Amygdala (tissue), 56 donors: ENCODE measurements at places on chromosomes 5 and 9.
A peak's percentile ranks its signal among the peaks of the same experiment; 100 is the strongest.

DNA sequence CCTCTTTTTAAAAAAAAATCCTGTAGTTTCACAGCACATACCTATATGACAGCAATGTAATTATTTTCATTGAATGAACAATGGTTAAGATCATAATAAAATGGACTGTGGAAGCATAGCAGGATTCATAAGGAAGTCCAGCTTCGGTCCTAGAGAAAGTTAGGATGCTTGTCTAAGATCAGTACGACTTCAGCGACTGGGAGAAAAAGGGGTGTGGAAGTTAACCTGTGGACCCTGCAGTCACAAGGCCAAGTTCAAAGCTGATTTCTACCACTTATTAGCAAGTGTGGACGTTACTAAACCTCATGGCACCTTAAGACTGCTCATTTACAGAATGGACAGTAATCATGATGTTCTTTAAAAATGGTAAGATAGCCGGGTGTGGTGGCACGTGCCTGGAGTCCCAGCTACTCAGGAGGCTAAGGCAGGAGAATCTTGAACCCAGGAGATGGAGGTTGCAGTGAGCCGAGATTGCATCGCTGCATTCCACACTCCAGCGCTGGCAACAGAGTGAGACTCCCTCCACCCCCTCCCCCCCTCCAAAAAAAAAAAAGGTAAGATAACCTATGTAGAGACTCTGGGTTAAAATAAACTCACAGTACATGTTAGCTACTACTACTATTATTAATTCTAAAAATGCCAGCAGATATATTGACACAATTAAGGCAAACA is 71.6 kb upstream of the PCA3 start:
- DNase-seq: no peak

GRCh38 chr5:81896764-81897163 is 75.1 kb upstream of the ATG10 start:
- no peak for DNase-seq

DNA sequence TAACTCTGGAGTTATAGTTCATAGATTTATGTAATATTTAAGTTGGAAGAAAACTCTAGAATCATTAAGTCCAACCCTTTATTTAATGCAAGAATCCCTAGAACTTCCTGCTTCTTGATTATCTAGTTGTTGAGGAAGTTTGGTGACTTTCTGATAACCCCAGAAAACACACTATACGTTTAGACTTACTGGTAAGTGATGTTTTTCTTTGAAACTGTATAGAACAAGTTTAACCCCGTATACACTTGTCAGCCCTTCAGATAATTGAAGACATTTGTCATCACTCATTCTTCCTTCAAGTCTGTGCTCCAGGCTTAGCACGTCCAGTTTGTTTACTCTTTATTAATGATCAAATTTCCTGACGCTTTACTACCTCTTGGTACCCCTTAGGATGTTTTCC is 9.0 kb downstream of the NDUFS4 start:
- DNase-seq: no peak

DNA sequence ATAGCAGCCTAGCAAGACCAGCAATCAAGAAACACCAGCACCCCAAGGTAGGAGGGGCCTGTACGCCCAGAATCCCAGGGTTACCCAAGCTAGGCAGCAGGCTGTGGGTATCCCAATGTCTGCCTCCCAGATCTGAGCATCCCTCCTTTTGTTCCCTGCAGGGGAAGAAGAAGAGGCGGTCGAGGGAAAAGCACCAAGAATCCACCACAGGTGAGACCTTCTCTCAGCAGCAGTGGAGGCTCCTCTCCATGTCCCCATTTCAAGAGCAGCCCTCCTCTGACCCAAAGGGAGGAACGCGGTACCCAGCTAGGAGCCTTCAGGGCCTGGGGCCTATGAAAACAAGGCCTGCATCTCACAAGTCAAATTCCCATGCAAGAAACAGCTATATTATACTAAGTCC is 28.9 kb downstream of the TCF7 start:
- DNase-seq: no peak

- DNase-seq: no peak
These were observed 23.8 kb downstream of the TRPM3 start for GRCh38 chr9:71097671-71098070.

- peak; percentile 44 for DNase-seq
These were observed 217.2 kb downstream of the MEF2C start for GRCh38 chr5:88665750-88666215.

- no peak for DNase-seq
These were observed 72.1 kb upstream of the HSPB3 start for GRCh38 chr5:54383225-54383901.

- no peak for DNase-seq
These were observed 37.7 kb upstream of the CSNK1G3 start for GRCh38 chr5:123474228-123474627.

DNA sequence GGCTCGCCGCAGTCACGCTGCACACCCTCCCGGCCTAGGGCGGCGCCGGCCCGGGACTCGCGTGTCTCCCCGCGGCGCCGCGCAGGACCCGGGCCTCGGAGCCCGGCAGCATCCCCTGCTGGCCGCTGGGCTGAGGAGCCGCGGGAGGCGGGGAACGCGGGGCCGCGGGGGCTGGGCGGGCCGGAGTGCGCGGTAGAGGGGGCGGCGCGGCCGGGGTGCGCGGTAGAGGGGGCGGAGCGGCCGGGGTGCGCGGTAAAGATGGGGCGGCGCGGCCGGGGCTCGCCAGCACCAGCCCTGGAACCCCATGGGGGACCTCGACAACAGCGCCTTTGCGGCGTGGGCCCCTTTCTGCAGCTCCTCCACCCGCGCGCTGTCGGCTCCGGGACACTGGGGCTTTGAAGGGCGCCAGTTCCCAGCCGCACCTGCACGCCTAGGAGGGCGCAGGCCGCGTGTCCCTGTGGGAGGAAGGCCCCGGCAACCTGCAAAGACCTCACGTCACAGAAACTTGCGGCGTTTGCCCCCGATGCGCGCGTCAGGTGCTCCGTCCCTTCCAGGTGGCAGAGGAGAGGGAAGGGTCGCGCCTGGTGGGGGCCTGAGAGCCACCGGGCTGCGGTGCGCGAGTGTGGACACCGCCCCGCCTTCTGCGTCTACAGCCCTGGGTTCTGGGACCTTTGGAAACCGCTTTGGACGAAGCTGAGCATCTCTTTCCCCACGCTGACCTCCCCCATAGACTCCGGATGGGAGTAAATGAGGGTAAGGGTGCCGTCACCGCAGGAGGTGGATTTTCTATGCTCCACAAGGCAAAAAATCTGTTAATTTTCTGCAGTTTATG is 49.6 kb downstream of the NSUN2 start:
- no peak for DNase-seq

GRCh38 chr5:71629950-71630349 is 42.8 kb downstream of the MCCC2 start:
- no peak for DNase-seq

DNA sequence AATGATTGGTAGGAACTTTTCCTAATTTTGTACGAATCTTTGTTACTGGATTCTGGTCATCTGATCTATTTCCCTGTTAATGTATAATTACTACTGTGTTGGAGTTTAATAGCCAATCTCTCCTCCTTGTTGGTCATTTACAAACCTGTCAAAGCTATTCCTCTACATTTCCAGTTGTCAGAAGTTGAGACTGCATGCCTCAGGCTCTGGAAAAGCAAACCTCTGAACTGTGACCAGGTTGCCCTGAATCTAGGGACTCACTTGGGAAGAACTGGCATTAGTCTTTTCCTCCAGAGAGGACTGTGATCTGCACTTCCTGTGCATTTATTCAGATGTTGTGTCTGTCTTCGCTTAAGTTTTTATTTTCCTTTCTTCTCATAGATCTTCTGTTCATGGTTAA is 16.1 kb downstream of the PDLIM4 start:
- DNase-seq: no peak

DNA sequence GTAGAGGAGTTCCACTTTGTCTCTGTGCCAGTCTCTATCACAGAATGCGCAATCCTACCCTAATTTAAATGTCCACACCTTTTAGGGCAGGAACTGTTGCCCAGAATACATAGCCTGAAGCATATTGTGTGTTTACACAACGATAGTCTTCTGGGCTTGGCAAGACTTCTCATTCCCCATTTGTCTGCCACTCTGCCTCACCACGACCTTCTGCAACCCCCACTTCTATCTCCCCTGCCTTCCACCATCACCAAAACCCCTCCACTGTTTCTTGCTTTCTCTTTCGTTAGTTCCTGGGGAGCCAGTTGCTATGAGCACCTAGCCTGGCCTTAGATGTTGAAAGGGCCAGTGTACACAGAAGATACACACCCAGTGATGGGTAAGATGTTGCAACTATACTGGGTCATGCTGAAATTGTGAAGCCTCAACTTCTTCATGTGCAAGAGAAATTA is 883 bp upstream of the RNF145 start:
- DNase-seq: no peak
